Fibroblast of mammary gland (primary cell): ENCODE measurements at places on chromosomes 3 and 15.

- DNase-seq, result no peak
Measured at GRCh38 chr3:173921732-173922131, 524.2 kb downstream of the NLGN1 start.

GRCh38 chr3:9970020-9970652, 16.5 kb downstream of the EMC3 start:
- DNase-seq, result peak; percentile 75

DNA sequence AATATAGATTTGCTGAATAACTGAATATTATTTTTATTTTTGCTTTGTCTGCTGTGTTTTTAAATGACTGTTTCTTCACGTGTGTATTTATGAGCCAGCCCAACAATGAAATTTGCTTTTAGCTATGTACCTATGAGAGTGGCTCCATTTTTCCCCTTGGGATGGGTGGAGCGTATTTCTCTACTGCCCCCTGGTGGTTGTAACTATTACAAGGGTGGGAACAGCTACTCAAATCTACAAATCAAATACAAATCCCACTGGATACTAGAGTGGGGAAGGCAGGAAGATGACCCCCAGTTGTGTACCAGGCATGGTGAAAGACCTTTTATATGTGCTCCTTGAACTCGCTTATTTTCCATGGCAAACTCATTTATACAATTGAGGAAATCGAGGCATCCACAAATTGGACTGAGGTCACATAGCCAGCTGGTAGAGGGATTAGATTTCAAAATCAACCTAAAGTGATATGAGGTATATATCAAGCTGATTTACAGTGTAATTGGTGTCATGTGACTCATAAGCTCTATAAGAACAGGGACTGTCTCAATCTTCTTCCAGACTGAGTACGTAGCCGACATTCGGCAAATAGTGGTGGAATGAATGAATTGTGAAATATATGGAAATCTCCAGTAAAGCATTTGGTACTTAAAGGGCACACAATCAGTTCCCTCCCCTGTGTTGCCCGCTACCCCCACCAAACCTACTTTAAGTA, 69.5 kb upstream of the VEPH1 start:
- peak; percentile 71 for DNase-seq

- DNase-seq, result peak; percentile 8
Measured at GRCh38 chr15:83475551-83475950, 28.4 kb downstream of the SH3GL3 start.

- no peak for DNase-seq
Measured at GRCh38 chr15:45228931-45229330, 23.1 kb upstream of the SLC28A2 start.

DNA sequence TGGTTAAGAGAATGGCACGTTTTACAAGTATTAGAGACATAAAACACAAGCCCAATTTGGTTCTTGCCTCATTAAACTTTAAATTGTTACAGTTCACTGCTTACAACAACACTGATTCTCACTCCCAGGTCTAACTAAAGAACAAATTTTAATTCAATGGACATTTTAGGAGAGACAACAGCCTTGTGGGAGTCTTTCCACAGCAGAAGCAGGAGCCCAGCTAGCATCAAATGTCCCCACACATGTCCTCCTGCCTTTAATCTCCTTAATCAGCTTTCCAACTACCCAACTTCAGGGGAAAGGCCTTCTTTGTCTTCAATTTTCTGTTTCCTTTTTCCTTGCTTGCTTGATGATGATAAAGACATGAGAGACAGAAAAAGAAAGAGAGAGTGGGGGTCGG, 287.8 kb upstream of the WNT5A start:
- no peak for DNase-seq

DNA sequence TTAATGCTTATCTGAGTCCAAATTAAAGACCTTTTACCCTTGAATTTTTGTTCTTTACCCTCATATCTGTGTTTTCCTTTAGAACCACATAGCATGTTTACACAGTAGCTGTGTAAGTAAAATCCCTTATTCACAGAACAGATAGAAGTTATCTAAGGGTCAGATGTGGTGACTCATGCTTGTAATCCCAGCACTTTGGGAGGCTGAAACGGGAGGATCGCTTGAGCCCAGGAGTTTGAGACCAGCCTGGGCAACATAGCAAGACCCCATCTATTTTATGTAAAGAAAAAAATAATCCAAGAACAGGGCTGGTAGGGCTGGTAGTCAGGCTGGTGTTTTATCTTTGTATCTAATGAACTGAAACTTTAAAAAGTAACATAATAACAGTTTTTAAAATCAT, 23.2 kb downstream of the NXPE3 start:
- no peak for DNase-seq

DNA sequence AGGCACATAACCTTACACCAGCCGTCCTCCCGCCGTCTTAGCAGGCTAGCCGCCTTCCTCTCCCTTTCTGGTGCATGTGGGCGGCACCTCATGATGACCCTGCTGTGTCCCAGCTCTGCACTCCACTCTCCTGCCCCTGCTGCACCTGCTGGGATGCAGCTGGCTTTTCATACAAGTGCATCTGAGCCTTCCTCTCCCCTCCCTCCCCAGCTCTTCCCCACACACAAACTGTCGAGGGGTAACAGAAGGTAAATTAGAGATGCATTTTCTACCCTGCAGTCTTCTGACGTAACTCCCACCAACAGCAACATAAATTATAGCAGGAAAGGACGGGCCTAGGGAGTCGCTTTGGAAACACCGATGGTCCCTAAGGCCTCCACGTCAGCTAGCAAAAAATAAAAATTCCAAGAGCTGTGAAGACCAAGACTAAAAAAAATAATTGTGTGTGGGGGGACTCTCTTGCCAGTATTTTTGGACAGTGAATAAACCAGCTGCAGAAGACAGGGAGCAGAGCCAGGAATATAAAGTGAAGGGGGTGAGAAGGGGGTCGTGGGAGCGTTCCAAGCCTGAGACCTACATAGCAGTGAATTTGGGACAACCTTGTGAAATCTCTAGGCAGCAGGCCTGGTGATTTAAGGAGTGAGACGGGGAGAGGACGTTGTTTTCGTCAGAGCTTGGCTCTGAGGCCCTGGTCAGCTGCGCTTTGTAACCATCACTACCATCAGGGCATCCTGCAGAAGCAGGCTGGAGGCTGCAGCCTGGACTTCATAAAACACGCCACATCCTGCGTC, 216.2 kb downstream of the ADAMTS17 start:
- peak; percentile 19 for DNase-seq

DNA sequence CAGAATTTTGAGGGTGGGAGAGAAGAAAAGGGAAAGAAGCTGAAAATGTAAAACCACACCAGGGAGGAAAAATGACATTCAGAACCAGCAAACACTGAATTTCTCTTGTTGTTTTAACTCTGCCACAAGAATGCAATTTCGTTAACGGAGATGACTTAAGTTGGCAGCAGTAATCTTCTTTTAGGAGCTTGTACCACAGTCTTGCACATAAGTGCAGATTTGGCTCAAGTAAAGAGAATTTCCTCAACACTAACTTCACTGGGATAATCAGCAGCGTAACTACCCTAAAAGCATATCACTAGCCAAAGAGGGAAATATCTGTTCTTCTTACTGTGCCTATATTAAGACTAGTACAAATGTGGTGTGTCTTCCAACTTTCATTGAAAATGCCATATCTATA, 15.5 kb downstream of the GREM1 start:
- no peak for DNase-seq

- no peak for DNase-seq
Measured at GRCh38 chr15:69830430-69830829, 267.3 kb downstream of the TLE3 start.

- DNase-seq, result no peak
Measured at GRCh38 chr15:70248116-70249025, 150.7 kb upstream of the TLE3 start.

GRCh38 chr15:70023769-70024491, 73.8 kb downstream of the TLE3 start:
- peak; percentile 78 for DNase-seq
